ENCODE measurements at places on chromosomes 1 and 21. TPM values are rescaled to one million over a fixed set of nuclear protein-coding genes. Genes with fewer than 3 reads are reported as not detected.
A peak's percentile ranks its signal among the peaks of the same experiment; 100 is the strongest.

GRCh38 chr1:10431070-10431730, 967 bp downstream of the CENPS start:
- H3K4me3 ChIP-seq: peak overlapping the region; percentile 84
- H3K27ac ChIP-seq: peak overlapping the region; percentile 85
- DNase-seq: no peak
- peaks cover 18% of the 10 kb centered on the region for H3K4me1 ChIP-seq
- no peaks in the 10 kb centered on the region for H3K27me3 ChIP-seq

The AK5 gene
- total RNA-seq: 9.4 TPM

- H3K36me3 ChIP-seq: no peaks in the 10 kb centered on the region
- H3K27ac ChIP-seq: peak overlapping the region; percentile 49
- H3K27me3 ChIP-seq: no peaks in the 10 kb centered on the region
These were observed 3.1 kb upstream of the MMP23B start for GRCh38 chr1:1628754-1629429.

- no peak overlapping the region for H3K27ac ChIP-seq
- H3K4me3 ChIP-seq: no peak overlapping the region
- H3K27me3 ChIP-seq: no peaks in the 10 kb centered on the region
- DNase-seq: no peak
These were observed 491.2 kb upstream of the USP24 start for GRCh38 chr1:55706397-55706796.

The MATN1 gene
- total RNA-seq: 0.93 TPM

All from natural killer cell (primary cell).